ENCODE measurements at places on chromosomes 4 and X.

DNA sequence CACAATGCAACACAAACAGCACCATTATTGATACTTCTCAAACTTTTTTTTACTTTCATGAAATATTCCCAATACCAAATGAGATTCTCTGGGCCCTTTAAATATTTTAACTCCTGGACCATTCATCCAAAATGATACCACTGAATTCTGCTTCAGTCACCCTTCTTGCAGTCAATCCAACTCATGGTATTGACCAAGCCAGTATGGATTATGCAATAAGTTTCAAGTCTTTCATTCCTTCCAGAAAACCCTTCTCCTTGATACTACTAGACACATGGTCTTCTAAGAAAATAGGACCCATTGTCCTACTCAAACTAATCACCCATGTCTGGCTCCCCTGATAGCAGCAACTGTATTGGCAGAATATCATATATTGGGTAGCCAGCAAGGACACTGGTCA lies 23.0 kb downstream of the ZNF721 start:
- no peak for DNase-seq

DNA sequence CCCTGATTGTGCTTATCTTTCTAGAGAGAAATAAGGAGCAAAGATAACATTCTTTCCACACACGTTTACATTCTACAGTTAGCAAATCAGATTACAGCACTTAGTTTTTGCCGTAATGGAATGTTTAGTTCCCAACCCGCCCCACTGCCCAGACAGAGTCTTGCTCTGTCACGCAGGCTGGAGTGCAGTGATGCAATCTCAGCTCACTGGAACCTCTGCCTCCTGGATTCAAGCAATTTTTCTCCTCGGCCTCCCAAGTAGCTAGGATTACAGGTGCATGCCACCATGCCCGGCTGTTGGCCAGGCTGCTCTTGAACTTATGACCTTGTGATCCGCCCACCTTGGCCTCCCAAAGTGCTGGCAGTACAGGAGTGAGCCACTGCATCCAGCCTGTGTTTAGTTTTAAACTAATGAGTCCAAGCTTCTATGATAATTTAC lies 8.4 kb upstream of the PRPS1 start:
- DNase-seq = no peak

DNA sequence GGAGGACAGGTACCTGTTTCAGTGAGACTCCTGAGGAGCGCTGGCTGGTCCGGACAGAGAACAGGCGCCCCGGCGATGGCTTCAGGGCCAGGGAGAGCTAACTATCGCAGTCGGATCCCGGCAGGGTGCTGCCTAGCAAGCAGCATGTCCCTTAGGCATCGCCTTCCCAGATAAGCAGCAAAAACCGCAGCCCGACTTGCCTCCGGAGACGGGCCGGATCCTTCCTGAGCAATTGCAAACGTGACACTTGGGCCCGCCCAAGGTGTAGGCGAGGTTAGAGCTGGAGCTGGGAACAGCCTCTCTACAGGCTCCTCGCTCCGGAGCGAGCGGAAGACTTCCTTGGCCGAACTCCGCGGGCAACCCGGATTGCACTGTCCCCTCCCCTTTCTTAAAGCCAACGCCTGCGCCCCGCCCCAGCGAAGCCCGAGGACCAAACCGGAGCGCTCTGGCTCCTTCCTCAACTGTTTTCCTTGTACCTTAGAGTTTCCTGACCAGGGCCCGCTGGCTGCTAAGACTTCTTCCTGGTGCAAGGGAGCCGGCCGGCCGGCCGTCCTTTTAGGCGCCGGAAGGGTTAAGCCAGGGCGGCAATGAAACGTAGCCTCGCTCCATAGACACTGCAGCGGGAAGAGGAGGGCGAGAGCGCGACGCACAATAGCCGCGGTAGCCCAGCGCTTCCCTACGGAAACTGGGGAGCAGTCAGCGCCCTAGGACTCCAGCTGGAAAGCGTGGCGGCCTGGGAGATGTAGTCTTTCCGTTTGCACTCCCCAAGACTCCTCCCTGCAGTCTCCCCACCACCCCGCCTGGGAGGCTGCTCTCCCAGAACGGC lies at the start of gene OPHN1:
Gene OPHN1, minus strand, starts transcription at position 341 of the 826 bp plus-strand sequence. CDS start 475 bp downstream, outside the sequence.
- no peak for DNase-seq

- no peak for DNase-seq
These were observed 354.1 kb downstream of the CAMK2D start for GRCh38 chr4:113407409-113407808.

- DNase-seq = no peak
These were observed 49.1 kb downstream of the TMEM165 start for GRCh38 chr4:55444827-55445226.

- DNase-seq = no peak
These were observed 263.5 kb downstream of the PABPC4L start for GRCh38 chr4:133938061-133938460.

DNA sequence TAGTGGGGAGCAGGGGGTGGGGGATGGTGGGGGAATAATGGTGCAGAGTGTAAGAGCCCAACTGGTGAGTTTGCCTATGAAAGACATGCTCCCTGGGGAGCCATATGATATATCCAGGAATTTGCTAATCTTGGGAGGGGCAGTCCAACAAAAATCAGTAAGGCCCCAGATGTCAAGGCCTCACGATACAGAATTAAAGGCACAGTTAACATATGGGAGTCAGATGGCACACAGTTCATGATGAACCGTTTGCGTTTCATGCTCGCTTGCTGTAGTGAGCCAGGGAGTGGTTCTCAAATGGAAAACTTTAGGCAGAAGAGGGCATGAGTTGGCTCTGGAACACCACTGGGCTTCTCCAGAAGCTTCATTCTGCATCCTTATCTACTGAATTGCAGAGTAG lies 33.9 kb upstream of the VCX2 start:
- DNase-seq = no peak

GRCh38 chr4:101200561-101200960 lies 146.8 kb downstream of the PPP3CA start:
- DNase-seq = no peak

GRCh38 chrX:123199338-123199737 lies 15.3 kb downstream of the GRIA3 start:
- DNase-seq = no peak

DNA sequence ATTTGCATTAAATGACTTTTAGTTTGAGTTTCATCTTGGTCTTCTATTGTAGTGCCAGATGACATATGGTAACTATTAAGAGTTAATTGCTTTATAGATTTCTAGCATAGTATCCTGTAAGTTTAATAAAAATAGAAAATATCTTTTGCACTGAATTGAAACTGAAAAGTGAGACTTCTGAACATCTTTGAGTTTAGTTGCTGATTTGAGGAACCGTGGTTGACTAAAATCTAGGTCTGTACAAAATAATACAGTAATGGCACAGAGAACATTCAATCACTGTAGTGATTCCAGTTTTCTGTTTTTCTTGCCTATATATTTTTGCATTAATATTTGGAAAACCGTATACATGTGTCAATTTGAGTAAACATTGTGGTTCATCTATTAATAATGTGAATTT lies 60.7 kb downstream of the SPATA4 start:
- no peak for DNase-seq

GRCh38 chr4:6183740-6184139 lies 16.6 kb downstream of the JAKMIP1 start:
- DNase-seq = no peak
